Peyer's patch (tissue), 4 donors: ENCODE measurements at places on chromosomes 6 and 20. TPM values are rescaled to one million over a fixed set of nuclear protein-coding genes. Genes with fewer than 3 reads are reported as not detected.

The SOBP gene
- total RNA-seq: 1.6 TPM

The DDX43 gene
- not detected for total RNA-seq

DNA sequence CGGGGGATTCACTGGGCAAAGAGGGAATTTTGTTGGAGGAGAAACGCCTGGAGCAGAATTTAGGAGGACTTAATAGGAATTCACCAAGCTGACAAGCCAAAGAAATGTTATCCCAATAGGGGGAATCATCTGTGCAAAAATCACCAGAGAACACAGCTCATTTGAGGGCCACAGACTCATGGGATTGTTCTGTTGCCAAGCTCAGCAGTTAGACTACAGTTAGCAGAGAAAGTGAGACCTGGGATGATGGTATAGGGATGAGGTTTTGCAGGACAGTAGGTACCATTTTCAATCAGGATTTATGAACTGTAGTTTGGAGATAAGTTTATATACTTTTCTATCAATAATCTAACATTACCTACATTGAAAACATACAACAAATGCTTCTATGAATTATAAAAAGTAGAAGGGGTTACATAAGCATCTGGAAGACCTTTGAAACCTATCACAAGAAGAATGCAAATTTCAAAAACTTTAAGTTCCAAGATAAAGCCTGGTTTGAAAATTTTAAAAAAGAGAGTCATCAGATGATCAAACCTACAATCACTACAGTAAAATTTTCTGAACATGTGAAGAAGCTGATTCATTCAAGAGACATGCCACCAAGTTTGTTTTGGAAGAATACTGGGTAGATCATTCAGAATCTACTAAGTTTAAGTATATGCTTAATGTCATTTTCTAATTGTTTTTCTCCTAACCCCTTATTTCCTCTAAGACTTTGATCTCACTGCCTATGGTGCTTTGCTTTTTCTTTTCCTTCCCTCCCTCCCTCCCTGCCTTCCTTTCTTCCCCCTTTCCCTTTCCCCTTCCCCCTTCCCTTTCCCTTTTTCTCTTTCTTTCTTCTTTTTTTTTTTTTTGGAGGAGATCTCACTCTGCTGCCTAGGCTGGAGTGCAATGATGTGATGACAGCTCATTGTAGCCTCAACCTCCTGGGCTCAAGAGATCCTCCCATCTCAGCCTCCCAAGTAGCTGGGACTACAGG, 81.5 kb downstream of the KIF13A start:
- no peak overlapping the region for H3K4me3 ChIP-seq
- H3K4me1 ChIP-seq: no peaks in the 10 kb centered on the region
- no peak overlapping the region for H3K27ac ChIP-seq
- no peaks in the 10 kb centered on the region for H3K36me3 ChIP-seq

- DNase-seq: no peak
- no peaks in the 10 kb centered on the region for H3K36me3 ChIP-seq
- H3K27me3 ChIP-seq: no peaks in the 10 kb centered on the region
These were observed 1.1 kb upstream of the TRAM2 start for GRCh38 chr6:52577778-52578463.

DNA sequence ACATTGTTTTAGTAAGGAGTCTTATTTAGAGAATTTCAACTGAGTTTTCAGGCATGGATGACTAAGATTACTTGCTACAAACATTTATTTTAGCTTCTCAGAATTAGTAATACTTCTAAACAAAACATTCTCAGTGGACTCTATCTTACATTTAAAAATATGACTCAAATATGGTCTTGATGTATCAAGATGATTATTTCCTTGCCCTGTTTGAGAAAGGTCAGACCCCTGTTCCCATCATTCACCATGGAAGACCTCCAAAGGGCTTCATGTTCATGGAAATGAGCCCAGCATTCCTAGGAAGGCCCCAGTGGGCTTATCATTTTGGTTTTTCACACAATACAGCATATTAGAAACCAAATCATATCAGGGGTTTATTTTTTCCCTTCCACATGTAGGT, 24.6 kb upstream of the TRPC4AP start:
- H3K4me3 ChIP-seq: no peak overlapping the region
- H3K36me3 ChIP-seq: peaks cover 4% of the 10 kb centered on the region
- H3K27me3 ChIP-seq: no peaks in the 10 kb centered on the region
- no peaks in the 10 kb centered on the region for H3K4me1 ChIP-seq

The CD93 gene
- 3.7 TPM for total RNA-seq

GRCh38 chr20:25199473-25200260, 4.2 kb downstream of the ENTPD6 start:
- no peak overlapping the region for H3K27ac ChIP-seq
- H3K4me3 ChIP-seq: no peak overlapping the region
- DNase-seq: no peak
- no peaks in the 10 kb centered on the region for H3K36me3 ChIP-seq
- H3K27me3 ChIP-seq: no peaks in the 10 kb centered on the region

DNA sequence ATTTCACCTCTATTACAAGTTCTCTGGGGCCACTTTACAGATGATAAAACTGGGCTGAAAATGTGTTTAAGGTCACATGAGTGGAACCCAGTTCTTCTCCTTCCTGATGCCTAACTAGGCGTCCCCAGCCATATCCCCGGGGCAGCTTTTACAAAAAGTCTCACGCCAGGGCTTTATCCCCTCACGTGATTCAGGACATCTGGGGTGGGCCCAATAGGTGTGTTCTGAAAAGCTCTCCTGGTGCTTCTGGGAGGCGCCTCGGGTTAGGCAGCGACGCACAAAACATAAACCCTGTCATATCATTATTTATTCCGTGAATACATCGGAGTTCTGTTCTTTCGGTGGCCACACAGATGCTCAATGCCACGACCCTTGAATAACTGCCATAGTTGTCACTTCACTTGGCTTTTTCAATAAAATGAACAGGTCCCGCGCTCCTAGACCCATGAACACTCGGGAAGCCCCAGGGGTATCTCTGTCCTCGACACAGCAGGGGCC, 32.1 kb downstream of the SF3B5 start:
- H3K27me3 ChIP-seq: no peaks in the 10 kb centered on the region
- H3K27ac ChIP-seq: peak overlapping the region; percentile 100
- DNase-seq: peak; percentile 32
- no peaks in the 10 kb centered on the region for H3K4me1 ChIP-seq
- H3K36me3 ChIP-seq: no peaks in the 10 kb centered on the region
- H3K4me3 ChIP-seq: peak overlapping the region; percentile 79

DNA sequence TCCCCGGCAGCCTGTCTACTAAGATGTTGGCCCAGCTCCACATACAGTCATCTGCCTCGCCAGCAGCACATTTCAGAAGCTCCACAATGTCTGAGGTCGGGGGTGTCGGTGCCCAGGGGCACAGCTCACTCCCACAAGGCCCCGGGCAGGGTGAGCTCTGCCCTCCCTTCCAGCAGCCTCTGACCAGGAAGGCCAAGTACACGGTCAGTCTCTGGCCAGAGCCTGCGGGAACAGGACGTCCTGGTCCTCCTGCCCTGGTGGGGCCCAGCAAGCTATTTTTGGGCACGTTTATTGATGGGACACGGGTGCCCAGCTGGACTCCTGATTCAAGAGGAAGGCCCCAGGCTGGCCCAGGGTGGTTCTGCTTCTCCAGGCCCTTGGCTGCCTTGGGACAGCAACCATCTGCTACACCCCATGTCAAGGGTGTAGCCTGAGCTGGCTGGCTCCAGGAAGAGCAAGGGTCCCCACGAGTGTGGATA, 114.9 kb upstream of the PTPN1 start:
- H3K36me3 ChIP-seq: no peaks in the 10 kb centered on the region
- H3K27me3 ChIP-seq: no peaks in the 10 kb centered on the region
- H3K4me3 ChIP-seq: no peak overlapping the region
- H3K27ac ChIP-seq: peak overlapping the region; percentile 61
- DNase-seq: peak; percentile 67
- no peaks in the 10 kb centered on the region for H3K4me1 ChIP-seq

DNA sequence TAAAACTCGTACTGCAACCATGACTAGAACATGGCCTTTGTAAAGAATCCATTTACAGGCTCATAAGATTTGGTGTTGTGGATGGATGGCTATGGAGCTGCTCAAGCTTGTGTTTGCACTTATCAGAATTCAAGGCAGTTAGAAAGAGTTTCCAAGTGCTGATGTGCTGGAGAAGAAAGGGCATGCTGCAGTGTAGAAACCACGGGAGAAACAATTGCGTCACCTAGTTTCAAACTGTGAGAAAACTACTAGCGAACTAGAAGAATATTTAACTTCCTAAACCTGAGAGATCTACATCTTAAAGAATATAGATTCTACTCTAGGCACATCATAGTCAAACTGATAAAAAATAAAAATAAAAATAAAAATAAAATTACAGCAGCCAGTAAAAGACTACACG, 116.2 kb downstream of the SGK1 start:
- DNase-seq: no peak
- no peak overlapping the region for H3K27ac ChIP-seq
- H3K36me3 ChIP-seq: no peaks in the 10 kb centered on the region
- no peaks in the 10 kb centered on the region for H3K4me1 ChIP-seq
- H3K27me3 ChIP-seq: no peaks in the 10 kb centered on the region

The SPATA2 gene
- 14.0 TPM for total RNA-seq

- H3K4me3 ChIP-seq: no peak overlapping the region
- H3K27ac ChIP-seq: no peak overlapping the region
- no peak for DNase-seq
- no peaks in the 10 kb centered on the region for H3K36me3 ChIP-seq
These were observed 6.9 kb downstream of the FAM184A start for GRCh38 chr6:119071576-119071975.

- no peaks in the 10 kb centered on the region for H3K36me3 ChIP-seq
- H3K4me3 ChIP-seq: no peak overlapping the region
- H3K27ac ChIP-seq: no peak overlapping the region
- peak; percentile 65 for DNase-seq
- no peaks in the 10 kb centered on the region for H3K27me3 ChIP-seq
These were observed 7.7 kb upstream of the ZNF334 start for GRCh38 chr20:46520976-46521579.

DNA sequence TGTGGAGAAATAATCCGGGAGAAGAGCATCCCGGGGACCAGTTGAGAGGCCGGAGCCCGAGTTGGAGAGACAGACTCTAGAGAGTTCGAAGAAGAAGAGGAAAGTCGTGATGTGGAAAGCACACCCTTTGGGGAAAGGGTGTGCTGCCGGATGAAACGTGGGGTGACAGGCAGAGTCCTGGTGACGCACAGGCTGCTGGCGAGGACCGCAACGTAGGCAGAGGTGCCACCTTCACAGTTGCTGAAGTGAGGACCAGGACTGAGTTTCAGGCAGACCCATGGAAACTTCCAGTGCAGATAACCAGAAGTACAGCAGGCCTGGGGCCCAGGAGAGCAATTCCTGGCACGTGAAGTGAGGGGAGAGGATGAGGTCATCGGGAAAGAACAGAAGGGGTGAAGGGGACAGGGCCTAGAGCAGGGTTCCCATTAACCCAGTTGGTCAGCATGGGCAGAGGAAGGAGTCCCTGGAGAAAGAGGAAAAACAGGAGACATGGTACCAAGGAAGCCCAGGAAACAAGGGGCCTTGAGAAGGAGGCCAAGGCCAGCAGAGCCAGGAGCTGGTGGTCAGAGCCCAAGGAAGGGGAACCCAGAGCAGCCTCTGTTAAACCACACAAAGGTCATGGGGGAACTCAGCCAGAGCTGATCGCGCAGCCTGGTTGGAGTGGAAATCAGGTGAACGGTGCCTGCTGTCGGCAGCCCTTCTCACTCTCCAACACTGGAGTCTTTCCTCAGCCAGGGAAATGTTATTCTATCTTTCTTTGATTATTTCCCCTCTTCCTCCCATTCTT, 84.1 kb downstream of the PRND start:
- H3K27me3 ChIP-seq: no peaks in the 10 kb centered on the region
- H3K4me3 ChIP-seq: no peak overlapping the region
- H3K27ac ChIP-seq: peak overlapping the region; percentile 15
- DNase-seq: no peak

DNA sequence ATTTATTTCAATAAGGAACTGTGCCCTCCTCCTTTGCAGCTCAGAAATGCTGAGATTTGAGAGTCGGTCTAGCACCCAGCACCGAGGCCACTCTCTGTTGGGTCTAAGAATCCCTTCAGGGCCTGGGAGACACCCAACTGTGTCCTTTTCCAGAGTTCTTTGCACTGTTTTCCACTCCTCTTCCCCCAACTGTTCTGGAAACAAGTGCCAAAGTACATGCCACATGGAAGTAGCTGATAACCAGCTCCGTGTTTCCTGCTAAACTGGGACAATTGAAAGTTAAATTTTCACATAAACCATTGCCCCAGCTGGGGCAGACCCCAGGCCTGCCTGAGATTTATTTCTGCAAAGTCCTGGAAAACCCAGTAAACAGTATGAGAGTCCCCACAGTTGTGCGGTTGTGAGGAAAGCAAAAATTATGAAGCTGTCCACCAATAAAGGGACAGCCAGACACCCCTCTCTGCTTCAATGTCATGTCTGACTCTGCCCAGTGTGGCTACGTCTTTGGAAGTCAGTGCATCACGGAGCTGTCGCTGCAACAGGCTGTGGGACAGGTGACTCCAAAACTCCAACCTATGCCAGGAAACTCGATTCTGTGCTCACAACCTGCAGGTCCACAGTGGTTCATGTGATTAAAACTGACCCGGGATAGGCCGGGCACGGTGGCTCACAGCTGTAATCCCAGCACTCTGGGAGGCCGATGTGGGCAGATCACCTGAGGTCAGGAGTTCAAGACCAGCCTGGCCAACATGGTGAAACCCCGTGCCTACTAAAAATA, 178.0 kb upstream of the AFDN start:
- no peak overlapping the region for H3K27ac ChIP-seq
- H3K36me3 ChIP-seq: no peaks in the 10 kb centered on the region
- H3K4me3 ChIP-seq: no peak overlapping the region
- no peaks in the 10 kb centered on the region for H3K27me3 ChIP-seq
- H3K4me1 ChIP-seq: no peaks in the 10 kb centered on the region

The TMEM244 gene
- not detected for total RNA-seq

DNA sequence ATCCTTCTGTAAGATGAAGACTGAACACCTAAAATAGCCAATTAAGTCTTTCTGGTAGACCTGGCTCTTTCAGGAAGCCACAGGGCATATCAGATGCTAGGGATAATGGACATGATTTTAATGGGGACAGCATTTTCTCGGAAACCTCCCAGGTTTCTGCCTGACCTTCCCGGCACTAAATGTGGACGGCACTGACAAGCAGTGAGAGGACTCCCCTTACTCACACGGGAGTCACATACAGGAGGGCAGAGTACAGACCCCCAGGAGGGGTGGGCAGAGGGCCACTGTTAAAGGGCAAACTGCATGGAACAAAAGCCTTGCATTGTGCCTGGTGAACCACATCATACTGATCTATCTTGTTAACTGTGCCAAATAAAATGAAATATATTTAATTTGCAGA, 19.9 kb downstream of the PSMG4 start:
- no peak overlapping the region for H3K27ac ChIP-seq
- no peaks in the 10 kb centered on the region for H3K27me3 ChIP-seq
- no peaks in the 10 kb centered on the region for H3K36me3 ChIP-seq
- H3K4me3 ChIP-seq: no peak overlapping the region
- no peaks in the 10 kb centered on the region for H3K4me1 ChIP-seq

DNA sequence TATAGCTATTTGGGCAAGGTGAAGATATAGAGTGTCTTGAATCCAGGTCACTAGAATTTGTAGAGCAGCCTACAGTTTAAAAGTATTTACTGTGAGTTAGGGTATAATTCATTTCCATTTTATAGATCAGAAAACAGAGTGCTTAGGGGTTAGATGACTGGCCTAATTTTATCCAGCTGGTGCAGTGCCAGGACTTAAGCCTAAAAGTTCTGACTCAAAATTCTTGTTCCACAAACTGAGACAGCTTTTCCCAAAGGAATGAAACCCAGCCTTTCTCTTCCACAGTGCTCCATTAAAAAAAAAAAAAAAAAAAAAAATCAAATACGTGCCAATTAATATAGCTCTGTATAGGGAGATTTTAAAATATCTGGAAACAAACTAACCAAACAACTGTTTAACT, 441.0 kb upstream of the MARCKS start:
- H3K27me3 ChIP-seq: no peaks in the 10 kb centered on the region
- H3K36me3 ChIP-seq: no peaks in the 10 kb centered on the region
- no peaks in the 10 kb centered on the region for H3K4me1 ChIP-seq
- no peak overlapping the region for H3K27ac ChIP-seq
- H3K4me3 ChIP-seq: no peak overlapping the region

The FAM83C gene
- total RNA-seq: not detected
